ENCODE measurements at places on chromosomes 1 and 21.

GRCh38 chr1:36342426-36343185, 19.2 kb upstream of the EVA1B start:
- H3K27me3 ChIP-seq: no peaks in the 10 kb centered on the region
- no peak overlapping the region for H3K4me3 ChIP-seq
- no peaks in the 10 kb centered on the region for H3K4me1 ChIP-seq
- no peaks in the 10 kb centered on the region for H3K36me3 ChIP-seq
- DNase-seq: peak; percentile 36

GRCh38 chr1:111656086-111657017, 36.8 kb downstream of the RAP1A start:
- no peak overlapping the region for H3K4me3 ChIP-seq
- peak overlapping the region; percentile 51 for H3K27ac ChIP-seq
- no peaks in the 10 kb centered on the region for H3K27me3 ChIP-seq
- no peaks in the 10 kb centered on the region for H3K36me3 ChIP-seq
- peak; percentile 48 for DNase-seq
- peaks cover 26% of the 10 kb centered on the region for H3K4me1 ChIP-seq

DNA sequence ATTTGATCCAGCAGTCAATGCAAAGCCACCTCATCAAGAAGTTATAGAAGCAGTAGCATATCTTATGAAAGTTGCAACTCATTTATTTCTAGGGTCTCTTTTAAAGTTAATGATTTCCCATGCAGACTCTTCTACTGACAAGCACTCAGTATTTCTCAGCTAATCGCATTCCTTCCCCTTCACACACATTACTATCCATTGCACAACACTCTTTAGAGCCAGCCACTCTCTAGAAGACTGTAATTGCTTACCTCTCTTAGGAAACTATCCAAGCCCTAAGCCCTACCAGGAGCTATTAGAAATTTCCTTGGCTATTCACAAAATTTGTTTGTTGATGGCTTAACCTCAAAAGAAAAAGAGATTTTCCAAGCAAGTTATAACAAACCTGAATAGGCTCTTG, 106.0 kb downstream of the ADAMTS1 start:
- no peaks in the 10 kb centered on the region for H3K36me3 ChIP-seq
- no peak overlapping the region for H3K4me3 ChIP-seq
- peak; percentile 45 for DNase-seq
- H3K27me3 ChIP-seq: no peaks in the 10 kb centered on the region
- no peak overlapping the region for H3K27ac ChIP-seq

DNA sequence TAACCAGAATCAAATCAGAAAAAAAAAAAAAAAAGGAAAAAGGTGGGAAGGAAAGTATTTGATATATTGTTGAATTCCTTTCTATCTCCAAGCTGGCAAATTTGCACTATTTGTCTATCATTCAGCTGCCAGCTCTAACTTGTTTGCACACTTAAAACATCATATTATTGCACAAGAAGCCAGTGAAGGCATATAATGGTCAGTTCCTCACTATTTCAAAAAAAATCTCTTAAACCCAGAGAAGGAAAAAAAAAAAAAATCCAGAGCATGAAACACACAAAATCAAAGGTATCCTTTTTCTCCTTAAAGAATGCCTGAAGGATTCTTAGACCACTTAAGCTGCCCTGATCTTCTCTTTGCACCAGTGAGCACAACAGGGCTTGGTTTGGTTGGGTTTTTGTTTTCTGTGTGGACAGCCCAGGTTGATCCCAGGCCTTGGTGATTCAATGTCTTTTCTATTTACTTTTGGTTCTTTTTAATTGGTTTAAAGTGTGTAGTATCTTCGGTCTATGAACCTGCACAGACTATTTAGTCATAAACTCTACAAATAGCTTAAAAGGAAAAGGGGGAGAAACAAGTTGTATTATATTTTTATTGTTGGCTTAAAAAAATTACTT, 40.2 kb downstream of the DUSP10 start:
- H3K27ac ChIP-seq: no peak overlapping the region
- no peaks in the 10 kb centered on the region for H3K27me3 ChIP-seq
- no peak overlapping the region for H3K4me3 ChIP-seq
- H3K4me1 ChIP-seq: no peaks in the 10 kb centered on the region

DNA sequence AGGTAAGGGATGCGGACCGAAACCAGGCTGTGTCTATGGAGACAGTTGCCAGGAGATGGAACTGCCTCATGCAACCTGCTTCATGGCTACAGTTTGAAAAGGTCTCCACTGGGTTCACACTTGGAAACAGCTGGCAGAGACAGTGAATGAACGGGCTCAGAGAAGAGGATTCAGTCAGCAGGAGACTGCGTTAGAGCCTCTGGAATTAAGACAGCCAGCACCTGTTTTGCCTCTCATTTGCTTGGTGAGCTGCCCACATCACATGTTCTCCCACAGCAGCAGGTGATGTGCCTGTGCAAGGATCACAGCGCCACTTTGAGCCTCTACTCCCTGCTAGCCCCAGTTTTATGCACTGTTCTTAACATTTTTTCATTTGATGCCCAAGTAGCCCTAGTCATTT, 321.0 kb downstream of the PLPP3 start:
- no peak for DNase-seq
- H3K4me1 ChIP-seq: no peaks in the 10 kb centered on the region
- no peak overlapping the region for H3K4me3 ChIP-seq
- H3K27me3 ChIP-seq: no peaks in the 10 kb centered on the region

- DNase-seq: no peak
- no peak overlapping the region for H3K4me3 ChIP-seq
- H3K27ac ChIP-seq: no peak overlapping the region
- H3K4me1 ChIP-seq: no peaks in the 10 kb centered on the region
- peaks cover 3% of the 10 kb centered on the region for H3K36me3 ChIP-seq
- H3K27me3 ChIP-seq: no peaks in the 10 kb centered on the region
Measured at GRCh38 chr1:245831518-245831917, 675.6 kb downstream of the SMYD3 start.

- no peaks in the 10 kb centered on the region for H3K27me3 ChIP-seq
- no peaks in the 10 kb centered on the region for H3K36me3 ChIP-seq
- no peak for DNase-seq
- H3K4me3 ChIP-seq: no peak overlapping the region
- no peak overlapping the region for H3K27ac ChIP-seq
- no peaks in the 10 kb centered on the region for H3K4me1 ChIP-seq
Measured at GRCh38 chr1:33065301-33065700, 15.7 kb upstream of the AZIN2 start.

GRCh38 chr1:156684227-156684782, 7.1 kb upstream of the NES start:
- no peak overlapping the region for H3K4me3 ChIP-seq
- H3K36me3 ChIP-seq: no peaks in the 10 kb centered on the region
- no peaks in the 10 kb centered on the region for H3K4me1 ChIP-seq
- no peak for DNase-seq
- H3K27me3 ChIP-seq: no peaks in the 10 kb centered on the region

DNA sequence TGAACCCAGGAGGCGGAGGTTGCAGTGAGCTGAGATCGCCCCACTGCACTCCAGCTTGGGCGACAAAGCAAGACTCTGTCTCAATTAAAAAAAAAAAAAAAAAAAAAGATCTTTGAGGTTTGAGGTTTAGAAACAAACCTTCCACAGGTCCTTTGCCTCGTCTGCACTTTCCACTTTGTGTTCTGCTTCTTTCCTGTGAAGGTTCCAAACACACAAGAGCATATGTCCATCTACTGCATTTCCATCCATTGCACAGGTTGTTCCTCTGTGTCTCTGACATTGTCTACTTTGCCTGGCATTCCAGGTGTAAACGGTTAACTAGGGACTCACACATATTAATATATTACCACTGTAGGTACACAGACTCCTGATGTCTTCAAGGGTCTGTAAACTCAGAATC, 40.1 kb downstream of the DSTYK start:
- peaks cover 6% of the 10 kb centered on the region for H3K4me1 ChIP-seq
- DNase-seq: peak; percentile 14
- no peaks in the 10 kb centered on the region for H3K36me3 ChIP-seq
- no peaks in the 10 kb centered on the region for H3K27me3 ChIP-seq
- H3K27ac ChIP-seq: peak overlapping the region; percentile 57
- H3K4me3 ChIP-seq: no peak overlapping the region

- H3K27ac ChIP-seq: no peak overlapping the region
- peaks cover 15% of the 10 kb centered on the region for H3K4me1 ChIP-seq
- DNase-seq: peak; percentile 41
- H3K4me3 ChIP-seq: no peak overlapping the region
- H3K27me3 ChIP-seq: no peaks in the 10 kb centered on the region
Measured at GRCh38 chr1:244241438-244241837, 190.4 kb downstream of the ZBTB18 start.

DNA sequence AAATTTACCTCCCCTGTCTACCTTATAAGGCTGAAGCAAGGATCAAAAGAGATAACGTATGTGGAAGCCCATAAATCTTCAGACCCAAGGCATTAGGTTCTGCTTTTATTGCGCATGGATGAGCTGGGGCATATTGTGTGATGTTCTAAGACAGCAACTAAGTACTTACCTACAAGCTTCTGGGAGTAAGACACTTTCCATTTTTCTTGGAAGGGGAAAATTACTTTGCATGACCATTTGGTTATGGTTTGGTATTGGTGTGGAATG, 21.1 kb downstream of the LMOD1 start:
- H3K27me3 ChIP-seq: no peaks in the 10 kb centered on the region
- H3K4me1 ChIP-seq: peaks cover 2% of the 10 kb centered on the region
- no peak overlapping the region for H3K4me3 ChIP-seq
- no peak overlapping the region for H3K27ac ChIP-seq
- DNase-seq: no peak

DNA sequence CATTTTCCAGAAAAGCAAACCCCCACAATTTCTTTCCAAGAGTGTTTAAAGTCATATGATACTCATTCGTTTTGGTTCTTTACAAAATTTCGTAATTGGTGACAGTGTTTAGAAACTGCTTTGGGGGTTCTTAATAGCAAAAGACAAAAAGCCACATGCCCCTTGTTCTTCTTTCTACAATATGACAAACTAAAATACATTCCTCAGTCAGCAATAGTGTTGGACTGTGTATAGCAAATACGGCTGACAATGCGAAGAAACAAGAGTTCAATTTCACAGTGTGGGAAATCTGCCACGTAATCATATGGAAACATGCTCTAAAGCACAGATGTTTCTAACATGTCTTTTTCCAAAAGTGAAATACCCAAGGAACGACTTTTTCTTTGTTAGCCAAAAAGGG, 7.6 kb upstream of the IFNAR1 start:
- no peak for DNase-seq
- H3K27me3 ChIP-seq: no peaks in the 10 kb centered on the region
- no peaks in the 10 kb centered on the region for H3K36me3 ChIP-seq
- no peak overlapping the region for H3K27ac ChIP-seq

GRCh38 chr1:110007046-110007830, 22.7 kb downstream of the AHCYL1 start:
- H3K4me1 ChIP-seq: peaks cover 25% of the 10 kb centered on the region
- H3K27me3 ChIP-seq: no peaks in the 10 kb centered on the region
- H3K4me3 ChIP-seq: no peak overlapping the region

GRCh38 chr1:93620841-93621210, 60.8 kb downstream of the BCAR3 start:
- no peaks in the 10 kb centered on the region for H3K27me3 ChIP-seq
- DNase-seq: peak; percentile 19
- H3K4me1 ChIP-seq: peaks cover 56% of the 10 kb centered on the region
- H3K36me3 ChIP-seq: no peaks in the 10 kb centered on the region

DNA sequence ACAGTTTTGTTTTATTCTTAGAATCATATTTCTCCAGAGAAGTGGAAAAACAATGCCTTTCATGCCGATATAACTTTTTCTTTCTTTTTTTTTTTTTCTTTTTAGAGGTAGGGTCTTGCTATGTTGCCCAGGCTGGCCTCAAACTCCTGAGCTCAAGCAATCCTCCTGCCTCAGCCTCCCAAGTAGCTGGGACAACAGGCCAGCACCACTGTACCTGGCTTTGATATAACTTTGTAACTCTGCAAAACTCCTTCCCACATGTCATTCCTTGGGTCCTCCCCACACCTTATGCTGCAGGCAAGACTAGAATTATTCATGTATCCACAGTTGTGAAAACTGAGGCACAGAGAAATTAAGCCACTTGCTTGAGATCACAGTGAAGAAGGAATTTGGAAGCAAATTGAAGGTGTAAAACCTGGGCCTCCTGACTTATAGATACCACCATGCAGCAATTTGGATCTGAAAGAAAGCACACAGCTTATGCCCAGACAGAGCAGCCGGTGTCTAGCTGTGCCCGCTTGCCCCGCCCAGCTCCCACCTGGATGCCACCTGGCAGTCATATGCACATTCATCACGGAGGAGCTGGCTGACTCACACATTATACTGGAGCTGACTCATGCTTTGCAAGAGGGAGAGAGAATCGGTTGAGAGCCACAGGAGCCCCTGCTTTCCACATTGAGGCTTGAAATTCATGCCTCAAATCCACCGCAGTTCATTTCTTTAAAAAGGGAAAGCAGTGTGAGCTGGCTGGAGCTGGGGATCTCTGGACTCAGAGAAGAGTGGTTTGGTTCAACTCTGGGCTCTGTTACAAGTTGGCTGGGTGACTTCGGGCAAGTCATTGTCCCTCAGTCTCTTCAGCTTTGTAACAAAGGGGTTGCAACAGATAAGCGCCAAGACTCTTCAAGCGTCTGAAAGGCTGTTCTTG, 8.3 kb upstream of the SLC2A1 start:
- DNase-seq: no peak
- H3K36me3 ChIP-seq: no peaks in the 10 kb centered on the region
- H3K4me1 ChIP-seq: peaks cover 48% of the 10 kb centered on the region
- no peak overlapping the region for H3K4me3 ChIP-seq
- no peaks in the 10 kb centered on the region for H3K27me3 ChIP-seq

GRCh38 chr1:6397844-6398441, 4.4 kb upstream of the ACOT7 start:
- H3K4me1 ChIP-seq: no peaks in the 10 kb centered on the region
- no peak overlapping the region for H3K4me3 ChIP-seq
- no peak for DNase-seq
- H3K36me3 ChIP-seq: no peaks in the 10 kb centered on the region
- H3K27me3 ChIP-seq: no peaks in the 10 kb centered on the region
- H3K27ac ChIP-seq: no peak overlapping the region

- H3K4me1 ChIP-seq: no peaks in the 10 kb centered on the region
- H3K4me3 ChIP-seq: no peak overlapping the region
- H3K27me3 ChIP-seq: no peaks in the 10 kb centered on the region
- no peak overlapping the region for H3K27ac ChIP-seq
- no peaks in the 10 kb centered on the region for H3K36me3 ChIP-seq
Measured at GRCh38 chr1:212196355-212196754, 88.9 kb upstream of the PPP2R5A start.

DNA sequence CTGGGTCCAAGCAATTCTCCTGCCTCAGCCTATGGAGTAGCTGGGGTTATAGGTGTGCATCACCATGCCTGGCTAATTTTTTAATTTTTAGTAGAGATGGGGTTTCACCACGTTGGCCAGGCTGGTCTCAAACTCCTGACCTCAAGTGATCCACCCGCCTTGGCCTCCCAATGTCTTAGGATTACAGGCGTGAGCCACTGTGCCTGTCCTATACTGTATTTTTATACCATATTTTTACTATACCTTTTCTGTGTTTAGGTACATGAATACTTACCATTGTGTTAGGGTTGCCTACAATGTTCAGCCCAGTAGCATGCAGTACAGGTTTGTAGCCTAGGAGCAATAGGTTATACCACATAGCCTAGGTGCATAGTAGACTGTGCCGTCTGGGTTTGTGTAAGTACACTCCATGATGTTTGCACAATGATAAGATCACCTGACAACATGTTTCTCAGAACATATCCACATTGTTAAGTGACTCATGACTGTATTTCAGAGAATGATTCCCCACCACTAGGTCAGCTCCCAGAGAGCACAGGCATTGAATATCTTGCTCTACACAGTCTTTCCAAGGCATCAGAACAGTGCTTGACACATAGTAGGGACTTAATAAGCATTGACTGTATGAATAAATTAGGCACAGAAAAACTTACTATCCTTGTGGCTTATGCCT, 6.0 kb upstream of the CITED4 start:
- DNase-seq: peak; percentile 52
- H3K27me3 ChIP-seq: no peaks in the 10 kb centered on the region
- peaks cover 29% of the 10 kb centered on the region for H3K4me1 ChIP-seq
- no peaks in the 10 kb centered on the region for H3K36me3 ChIP-seq
- peak overlapping the region; percentile 77 for H3K27ac ChIP-seq

Measured in Caco-2 (cell line).